Mammary epithelial cell (primary cell): ENCODE measurements at places on chromosomes 5 and 9. TPM values are rescaled to one million over a fixed set of nuclear protein-coding genes. Genes with fewer than 3 reads are reported as not detected.

The LCN15 gene
- not detected for total RNA-seq

The CYLC2 gene
- not detected for total RNA-seq

The SLC45A2 gene
- under 0.01 TPM for total RNA-seq

- DNase-seq = no peak
Measured at GRCh38 chr9:72333709-72334108, 31.3 kb downstream of the ZFAND5 start.

- no peak for DNase-seq
Measured at GRCh38 chr5:96293966-96294883, 138.8 kb downstream of the PCSK1 start.

DNA sequence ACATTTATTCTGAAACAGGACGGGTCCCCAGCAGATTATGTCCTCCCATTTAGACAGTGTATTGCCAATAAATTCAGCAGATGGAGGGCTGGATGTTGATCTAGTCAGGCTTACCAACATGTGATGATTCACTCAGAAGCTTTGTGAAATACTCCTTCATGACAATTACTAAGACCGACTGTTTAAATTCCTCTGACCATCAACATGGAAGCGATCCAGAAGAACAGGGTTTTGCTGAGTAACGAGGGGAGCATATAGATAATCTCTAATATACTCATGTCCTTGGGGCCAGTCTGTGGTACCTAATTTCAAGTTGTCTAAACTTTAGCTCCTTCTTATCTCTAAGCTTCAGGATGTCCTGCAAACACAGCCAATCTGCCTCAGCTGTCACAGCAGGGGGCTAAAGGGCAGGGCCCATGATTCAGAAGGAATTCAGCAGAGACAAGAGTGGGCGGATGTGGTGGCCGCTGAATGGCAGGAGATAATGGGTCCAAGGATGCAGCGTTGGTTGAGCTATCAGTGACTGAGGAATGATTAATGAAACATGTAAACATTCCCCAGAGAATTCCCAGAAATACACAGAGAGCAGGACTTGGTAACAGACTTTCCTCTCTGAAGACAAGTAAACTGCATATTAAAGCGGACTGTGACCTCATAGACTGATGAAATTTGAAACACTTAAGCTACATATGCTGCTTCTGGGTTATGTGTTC lies 109.4 kb downstream of the ANKRD55 start:
- peak; percentile 78 for DNase-seq

DNA sequence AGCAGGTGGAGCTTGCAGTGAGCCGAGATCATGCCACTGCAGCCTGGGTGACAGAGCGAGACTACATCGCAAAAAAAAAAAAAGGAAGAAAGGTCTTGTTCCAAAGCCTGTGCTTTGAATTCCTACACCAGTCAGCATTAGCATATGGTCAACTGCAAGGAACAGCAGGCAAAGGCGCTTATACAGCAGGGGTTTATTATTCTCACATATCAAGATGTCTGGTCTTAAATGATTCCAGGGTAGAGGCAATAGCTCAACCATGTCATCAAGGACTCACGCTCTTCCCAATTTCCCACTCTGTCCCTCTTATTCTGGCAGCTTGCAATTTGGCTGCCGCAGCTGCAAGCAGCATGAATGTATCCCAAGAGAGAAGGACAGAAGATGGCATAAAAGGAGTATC lies 28.6 kb upstream of the HRH2 start:
- no peak for DNase-seq

DNA sequence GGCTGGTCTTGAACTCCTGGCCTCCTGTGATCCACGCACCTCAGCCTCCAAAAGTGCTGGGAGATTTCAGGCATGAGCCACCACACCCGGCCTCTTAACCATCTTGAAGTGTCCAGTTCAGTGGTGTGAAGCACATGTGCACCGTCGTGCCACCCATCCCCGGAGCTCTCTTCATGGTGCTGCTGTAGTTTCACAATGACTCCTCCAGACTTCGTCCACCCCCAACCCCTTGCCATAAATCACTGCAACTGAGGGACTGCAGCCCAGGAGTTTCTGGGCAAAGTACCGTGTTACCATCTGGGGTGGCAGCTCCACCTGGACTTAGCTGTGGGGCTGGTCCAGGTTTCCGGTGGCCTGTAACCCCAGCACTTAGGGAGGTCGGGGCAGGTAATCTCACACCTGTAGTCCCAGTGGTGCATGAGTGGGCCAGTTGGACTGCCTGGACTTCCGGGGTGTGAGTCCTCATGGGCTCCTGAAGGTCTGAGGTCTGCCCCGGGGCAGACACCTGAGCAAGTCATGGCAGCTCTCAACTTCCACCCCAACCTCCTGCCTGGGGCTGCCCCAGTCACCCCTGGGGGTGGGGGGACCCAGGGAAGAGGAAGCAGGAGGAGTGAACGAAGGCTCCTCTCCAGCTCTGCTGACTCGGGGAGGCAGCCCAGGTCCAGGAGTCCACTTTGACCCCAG lies 6.6 kb upstream of the N4BP3 start:
- DNase-seq = peak; percentile 32

DNA sequence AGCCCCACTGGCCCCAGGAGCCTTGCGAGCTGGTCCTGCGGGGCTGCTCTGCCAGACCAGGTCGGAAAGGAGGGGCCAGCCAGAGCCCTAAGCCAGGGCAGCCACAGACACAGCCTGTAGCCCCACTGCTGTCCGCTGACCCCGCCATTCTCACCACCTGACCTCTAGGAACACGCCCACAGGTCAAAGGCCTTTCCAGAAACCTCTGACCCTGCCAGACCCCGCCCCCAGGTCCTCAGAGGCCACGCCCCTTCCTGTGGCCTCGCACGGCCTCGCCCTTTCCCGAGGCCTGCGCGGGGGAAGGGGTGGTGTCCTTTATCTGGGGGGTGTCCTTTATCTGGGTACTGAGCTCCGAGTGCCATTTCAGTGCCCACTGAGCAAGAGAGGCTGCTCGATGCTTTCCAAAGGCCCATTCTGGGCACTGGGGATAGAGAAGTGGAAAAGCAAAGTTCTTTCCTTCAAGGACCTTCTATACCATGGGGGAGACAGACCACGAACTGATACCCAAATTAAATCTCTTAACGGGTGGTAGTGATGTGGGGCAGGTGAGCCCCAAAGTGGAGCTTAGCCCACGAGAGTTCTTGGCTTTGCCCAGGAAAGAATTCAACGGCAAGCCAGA lies 46.5 kb downstream of the P4HA2 start:
- no peak for DNase-seq

DNA sequence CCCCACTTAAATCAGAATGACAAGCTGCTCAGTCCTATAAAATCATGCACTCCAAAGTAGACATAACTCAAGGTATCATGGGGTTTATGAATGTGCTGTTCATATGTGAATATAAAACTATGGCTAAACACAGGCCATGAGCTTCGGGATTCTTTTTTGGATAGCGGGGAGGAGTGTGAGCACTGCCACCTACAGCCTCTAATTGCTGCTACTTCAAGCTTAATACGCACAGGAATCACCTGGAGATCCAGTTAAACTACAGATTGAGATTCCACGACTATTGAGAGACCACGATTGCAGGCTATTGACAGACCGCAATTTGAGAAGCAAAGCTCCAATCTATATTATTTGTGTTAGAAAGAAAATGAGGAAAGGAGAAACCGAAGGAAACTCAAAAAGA lies 231.6 kb downstream of the MCTP1 start:
- DNase-seq = no peak

DNA sequence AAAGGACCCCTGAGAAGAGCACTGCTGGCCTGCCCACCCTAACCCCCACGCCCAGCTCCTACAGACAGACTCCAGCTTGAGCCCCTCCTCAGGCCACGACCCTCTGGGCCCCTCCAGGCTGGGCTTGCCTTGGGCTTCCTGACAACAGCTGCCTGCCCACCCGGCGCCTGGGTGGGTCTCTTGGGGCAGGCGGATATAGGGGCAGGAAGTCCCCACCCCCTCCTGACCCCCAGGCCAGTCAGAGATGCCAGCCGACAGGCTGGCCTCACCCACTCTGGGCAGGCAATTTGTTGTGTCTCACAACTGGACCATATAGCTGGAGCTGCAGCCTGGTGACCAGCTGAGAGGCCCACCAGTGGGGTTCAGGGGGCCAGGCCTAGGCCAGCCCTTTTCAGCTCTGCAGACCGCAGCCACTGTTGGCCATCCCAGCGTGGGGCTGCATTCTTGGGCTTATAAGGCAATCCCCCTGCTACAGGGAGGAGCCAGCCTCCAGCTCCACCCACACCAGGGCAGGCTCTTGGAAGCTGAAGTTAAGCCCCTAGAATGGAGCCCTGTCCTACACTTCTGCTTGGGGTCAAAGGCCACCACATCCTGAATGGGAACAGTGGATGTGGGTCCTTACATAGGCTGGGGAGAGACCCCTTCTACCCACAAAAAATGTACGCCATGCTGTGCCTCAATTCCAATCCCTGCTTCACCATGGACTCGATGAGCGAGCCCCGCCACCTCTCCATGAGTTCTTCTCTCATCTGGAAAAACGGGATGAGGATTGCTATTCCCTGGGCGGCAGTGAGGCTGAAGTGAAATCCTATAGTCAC lies 2.0 kb downstream of the PDLIM7 start:
- peak; percentile 56 for DNase-seq
